ENCODE measurements at places on chromosomes 16 and 17. TPM values are rescaled to one million over a fixed set of nuclear protein-coding genes. Genes with fewer than 3 reads are reported as not detected.

FOXJ1 gene
- not detected for total RNA-seq

SCNN1B gene
- total RNA-seq, result under 0.01 TPM

VMO1 gene
- 0.19 TPM for total RNA-seq

MT2A gene
- 118 TPM for total RNA-seq

KRTAP3-1 gene
- not detected for total RNA-seq

RNF222 gene
- total RNA-seq, result not detected

SRCIN1 gene
- total RNA-seq, result under 0.01 TPM

CTRB1 gene
- total RNA-seq, result not detected

PDILT gene
- not detected for total RNA-seq

KRTAP4-1 gene
- not detected for total RNA-seq

CCDC92B gene
- total RNA-seq, result not detected

Measured in endothelial cell of coronary artery (primary cell).